Stimulated activated CD4-positive, alpha-beta T cell treated with anti-CD3 and anti-CD28 coated beads, Interleukin-1b, Interleukin-23, amount 100 ng/mL, for 24 hours (primary cell): ENCODE measurements at places on chromosomes 12 and 14.
A peak's percentile ranks its signal among the peaks of the same experiment; 100 is the strongest.

- DNase-seq = no peak
Observed at GRCh38 chr14:22752422-22752821, 14.1 kb upstream of the OXA1L start.

DNA sequence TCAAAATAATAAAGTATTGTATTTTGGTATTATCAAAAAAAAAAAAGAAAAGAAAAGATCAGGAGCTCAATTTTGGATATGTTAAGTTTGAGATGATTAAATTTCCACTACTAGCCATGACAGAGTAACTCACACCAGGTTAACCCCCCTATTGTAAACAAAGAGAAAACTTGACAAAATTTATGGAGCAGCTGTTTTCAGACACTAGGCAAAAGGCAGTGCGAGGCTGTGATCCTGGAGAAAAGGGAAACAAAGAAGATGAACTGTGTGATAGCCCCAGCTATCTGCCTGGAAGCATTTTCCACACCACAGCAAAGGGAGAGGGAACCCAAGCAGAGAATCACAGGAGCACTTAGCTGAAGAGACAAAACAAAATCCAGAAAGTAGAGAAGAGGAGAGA, 145.0 kb downstream of the KIF21A start:
- no peak for DNase-seq

DNA sequence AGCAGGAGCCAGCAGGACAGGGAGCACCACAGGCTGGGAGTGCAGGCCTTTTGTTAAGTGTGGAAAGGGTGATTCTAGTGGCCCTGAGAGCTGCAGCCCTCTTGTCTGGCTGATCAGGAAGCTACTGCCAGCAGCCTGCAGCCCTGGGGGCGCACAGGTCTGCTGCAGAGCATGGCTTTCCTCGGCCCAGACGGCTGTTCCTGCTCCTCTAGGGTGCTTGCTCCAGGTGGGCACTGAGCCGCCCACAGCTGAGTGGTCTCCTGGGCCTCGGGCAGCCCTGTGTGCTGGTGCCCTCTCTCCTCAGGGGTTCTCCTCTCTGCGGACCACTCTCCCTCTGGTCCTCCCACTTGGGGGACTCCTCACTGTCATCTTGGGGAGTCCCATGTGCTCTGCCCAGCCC, 18.9 kb downstream of the CCDC88C start:
- DNase-seq = no peak

- DNase-seq = no peak
Observed at GRCh38 chr14:69637503-69638031, 26.2 kb downstream of the SUSD6 start.

GRCh38 chr12:28800129-28800528, 348.9 kb upstream of the FAR2 start:
- no peak for DNase-seq

DNA sequence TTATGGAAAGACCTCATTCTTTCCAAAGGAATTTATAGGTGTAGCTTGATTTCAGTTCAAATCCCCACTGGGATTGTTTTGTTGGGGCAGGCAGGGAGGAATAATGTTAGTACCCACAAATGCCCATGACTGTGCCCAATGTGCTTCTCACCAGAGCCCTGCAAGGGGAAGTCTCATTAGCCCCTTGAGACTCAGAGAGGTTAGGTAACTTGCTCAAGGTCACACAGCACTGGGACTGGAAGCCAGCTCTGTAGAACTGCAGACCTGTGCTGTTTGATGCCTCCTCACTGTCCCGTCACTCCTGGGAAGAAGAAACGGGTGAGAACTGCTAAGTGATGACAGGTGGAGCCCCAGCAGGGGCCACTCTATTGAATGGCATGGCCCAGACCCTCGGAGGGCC, 8.9 kb downstream of the ANKRD9 start:
- DNase-seq = no peak

GRCh38 chr14:54322701-54323337, 74.0 kb upstream of the CDKN3 start:
- DNase-seq = no peak

- DNase-seq = no peak
Observed at GRCh38 chr12:128138125-128138524, 128.8 kb upstream of the TMEM132C start.

DNA sequence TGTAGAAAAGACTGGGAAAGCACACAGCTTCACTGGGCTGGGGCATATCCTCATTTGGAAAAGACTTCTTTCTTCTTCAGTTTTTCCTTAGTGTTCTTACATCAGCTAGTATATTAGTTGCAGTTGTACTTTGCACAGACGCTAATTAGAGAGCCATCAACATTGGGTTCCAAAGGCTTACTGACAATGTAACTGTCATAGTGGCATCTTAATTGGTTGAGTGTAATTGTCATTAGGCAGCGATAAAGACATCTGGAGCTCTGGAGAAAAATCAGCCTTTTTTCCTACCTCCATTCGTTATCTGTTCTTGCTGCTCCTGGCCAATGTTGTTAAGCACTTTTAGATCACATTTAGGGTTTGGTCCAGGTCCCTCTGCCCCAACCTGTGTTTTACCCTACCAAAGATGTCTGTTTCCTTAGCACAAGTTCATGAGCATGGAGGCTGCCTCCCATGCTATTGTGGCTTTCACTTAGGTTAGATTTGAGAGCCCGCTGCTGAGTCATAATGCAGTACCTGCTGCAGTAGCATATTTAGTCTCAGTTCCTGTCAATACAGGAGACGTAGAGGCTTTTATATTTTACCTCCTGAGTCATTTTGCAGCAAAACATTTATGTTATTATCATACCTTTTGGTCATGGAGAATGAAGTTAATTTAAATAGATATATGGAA, 49.2 kb downstream of the FBXW8 start:
- peak; percentile 5 for DNase-seq

- no peak for DNase-seq
Observed at GRCh38 chr14:64841772-64842750, 37.6 kb downstream of the SPTB start.

DNA sequence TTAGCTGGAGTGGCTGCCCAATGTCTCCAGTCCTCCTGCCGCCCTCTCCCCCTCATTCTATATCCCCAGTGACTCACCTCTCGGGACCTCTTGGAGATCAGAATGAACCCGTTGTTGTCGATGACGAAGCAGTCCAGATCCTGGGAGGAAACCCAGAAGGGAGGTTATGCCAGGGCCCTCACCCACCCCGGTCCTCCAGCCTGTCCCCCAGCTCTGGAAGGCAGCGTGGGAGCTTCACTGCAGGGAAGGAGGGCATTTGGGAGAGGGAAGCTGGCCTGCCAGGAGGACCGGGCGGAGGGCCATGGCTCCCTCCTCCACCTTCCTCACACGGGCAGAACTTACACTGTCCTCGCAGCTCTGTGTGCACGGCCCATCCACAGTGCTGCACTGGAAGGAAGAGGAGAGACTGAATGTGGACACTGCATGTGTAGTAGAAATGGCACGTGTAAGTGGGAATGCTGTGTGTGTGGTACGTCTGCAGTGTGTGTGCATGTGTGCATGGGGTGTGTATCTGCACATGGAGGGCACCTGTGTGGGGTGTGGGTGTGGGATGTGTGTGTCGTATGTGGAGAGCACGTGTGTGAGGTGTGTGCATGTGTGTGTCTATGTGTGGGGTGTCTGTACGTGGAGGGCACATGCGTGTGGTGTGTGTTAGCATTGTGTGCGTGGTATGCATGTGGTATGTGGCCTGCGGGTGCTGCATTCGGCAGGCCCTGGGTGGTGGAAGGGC, 10.0 kb upstream of the LRTM2 start:
- DNase-seq = no peak

- DNase-seq = no peak
Observed at GRCh38 chr12:111174961-111175345, 193.9 kb downstream of the PHETA1 start.

DNA sequence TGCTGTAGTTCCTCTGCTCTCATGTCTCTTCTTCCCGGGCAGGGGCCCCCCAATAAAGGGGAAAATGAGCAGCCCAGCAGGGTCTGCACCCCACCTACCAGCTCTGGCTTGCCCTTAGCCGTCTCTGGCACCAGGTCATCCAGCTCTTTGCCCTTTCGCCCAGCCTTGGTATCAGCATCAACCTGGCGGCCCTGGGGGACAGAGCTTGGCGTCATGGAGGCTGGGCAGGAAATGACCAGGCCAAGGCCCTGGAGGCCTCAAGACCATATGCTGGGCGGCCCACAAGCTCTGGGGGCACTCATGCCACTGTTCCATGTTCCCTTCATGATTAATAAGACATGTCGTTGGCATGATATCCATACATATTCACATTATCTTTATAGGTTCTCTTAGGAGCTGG, 14.7 kb downstream of the MYL6 start:
- DNase-seq = no peak

- DNase-seq = no peak
Observed at GRCh38 chr14:55782166-55782565, 202.2 kb downstream of the KTN1 start.

GRCh38 chr12:25725931-25726330, 172.8 kb upstream of the LMNTD1 start:
- DNase-seq = no peak

DNA sequence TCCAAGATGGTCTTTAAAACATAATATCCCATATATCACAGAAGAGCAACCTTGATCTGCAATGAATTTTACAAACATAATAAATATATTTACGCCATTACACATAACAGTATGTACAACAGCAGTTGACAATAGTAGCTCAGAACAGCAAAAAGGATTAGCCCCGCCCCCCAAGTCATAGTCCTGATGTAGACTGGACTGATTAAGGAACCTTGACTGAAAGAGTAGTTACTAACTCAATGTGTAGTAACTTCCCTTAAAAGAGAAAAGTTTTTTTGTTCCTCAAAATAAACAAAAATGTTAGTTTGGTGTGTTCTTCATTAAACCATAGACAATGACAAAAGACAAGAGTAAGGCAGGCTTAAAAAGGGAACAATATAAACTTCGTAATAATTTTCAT, 44.5 kb downstream of the GTF2A1 start:
- DNase-seq = no peak

DNA sequence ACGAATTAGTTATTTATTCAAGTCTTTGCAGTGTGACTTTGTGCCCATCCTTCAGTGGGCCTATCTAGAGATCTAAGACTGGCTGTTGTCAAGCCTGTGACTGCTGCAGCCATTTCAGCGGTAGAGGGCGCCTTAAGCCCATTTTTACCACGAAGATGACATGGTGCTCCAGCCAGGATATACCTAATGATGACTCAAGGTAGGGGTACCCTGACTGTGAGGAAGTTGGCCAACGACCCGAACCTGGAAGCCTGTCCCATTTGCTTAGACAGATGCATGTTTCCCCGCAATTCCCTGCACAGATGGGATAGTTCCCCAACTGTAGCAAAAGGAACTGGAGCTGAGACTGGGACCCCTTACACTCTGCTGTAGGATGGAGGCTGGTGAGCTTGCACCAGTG, 41.3 kb downstream of the RAB3IP start:
- DNase-seq = no peak

DNA sequence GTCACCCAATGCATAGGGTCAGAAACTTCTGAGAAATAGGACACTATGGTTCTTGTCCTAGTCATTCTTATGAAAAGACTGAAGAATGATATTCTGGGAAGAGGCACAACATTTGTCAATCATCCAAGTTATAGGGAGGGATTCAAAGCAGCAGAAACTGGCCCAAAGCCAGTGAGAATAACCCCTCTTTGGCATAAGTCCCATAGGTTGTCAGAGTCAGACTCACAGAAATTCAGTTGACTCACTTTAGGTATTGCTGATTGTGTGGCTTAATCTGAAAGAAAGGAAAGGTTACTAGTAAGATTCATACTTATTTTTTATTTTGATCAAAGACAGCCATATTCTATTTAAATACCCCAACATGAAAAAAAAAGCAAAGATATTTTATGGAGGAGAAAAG, 151.0 kb downstream of the SRGAP1 start:
- no peak for DNase-seq

DNA sequence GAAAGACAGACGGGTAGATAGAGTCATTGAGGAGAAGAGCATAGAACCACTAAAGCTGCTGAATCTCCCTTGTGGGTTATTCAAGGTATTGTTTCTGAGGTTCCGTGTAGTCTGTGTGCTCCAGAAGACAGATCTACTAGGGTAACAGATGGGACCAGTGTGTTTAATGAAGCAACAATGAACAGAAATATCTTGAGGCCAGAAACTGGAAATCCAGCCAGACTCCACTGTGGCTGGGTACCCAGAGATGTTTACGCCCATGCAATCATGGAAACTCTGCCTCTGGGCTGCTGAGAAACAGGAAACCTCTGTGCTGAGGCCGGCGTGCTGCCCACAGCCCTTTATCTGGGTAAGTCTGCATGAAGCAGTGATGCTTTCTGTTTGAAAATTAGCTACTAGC, 8.3 kb downstream of the PROX2 start:
- no peak for DNase-seq

GRCh38 chr12:113040722-113041171, 15.8 kb upstream of the DTX1 start:
- no peak for DNase-seq

DNA sequence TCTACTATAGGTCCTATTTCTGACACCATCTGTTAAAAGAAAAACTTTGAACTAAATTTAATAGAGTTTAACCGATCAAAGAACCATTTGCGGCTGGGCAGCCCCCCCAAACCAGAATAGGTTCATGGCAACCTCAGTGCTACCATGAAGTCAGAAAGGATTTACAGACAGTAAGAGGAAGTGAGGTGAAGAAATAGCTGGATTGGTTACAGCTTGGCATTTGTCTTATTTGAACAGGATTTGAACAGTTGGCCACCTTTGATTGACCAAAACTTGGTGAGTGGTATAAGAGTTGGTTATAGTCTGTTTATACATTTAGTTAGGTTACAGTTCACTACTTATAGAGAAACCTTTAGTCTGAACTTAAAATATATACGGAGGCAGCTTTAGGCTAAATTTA, 88.9 kb downstream of the TXNDC16 start:
- no peak for DNase-seq

DNA sequence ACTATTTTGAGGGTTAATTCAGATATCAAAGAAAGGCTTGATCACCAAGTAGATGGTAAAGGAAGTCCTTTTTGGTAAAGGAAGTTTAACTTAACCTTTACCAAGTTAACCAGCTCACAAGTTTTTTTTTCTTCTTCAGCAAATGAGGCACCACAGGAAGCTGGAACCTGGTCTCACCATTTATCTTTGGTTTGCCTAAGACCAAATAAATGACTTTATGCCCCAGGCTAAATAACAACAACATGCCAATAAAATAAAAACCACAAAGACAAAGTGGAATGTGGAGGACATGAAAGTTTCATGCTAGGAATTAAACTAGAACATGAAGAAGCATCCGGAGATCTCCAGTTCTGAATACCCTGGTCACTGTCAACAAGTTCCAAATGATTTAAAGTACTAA, 116.8 kb upstream of the PRICKLE1 start:
- no peak for DNase-seq

DNA sequence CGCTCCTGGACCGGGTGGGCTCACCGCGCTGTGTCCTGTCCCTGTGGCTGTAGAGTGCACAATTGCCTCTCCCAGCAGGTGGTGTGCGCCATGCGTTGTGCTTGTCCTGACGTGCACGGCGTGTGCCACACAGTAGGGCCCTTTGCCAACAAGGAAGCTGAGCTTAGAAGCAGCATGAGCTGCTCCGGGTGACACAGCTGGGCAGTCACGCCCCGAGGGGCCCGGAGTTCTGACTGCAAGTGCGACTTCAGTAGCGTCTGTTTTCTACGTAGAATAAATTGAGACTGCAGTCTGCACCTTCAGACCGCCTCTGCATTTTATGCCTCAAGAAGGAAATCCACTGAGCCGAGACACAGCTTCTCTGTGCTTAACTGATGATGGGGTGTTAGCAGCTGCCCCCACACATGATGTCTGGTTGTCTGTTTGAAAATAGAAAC, 81.6 kb downstream of the ADGRD1 start:
- DNase-seq = no peak

- DNase-seq = no peak
Observed at GRCh38 chr14:77323571-77323970, 2.7 kb downstream of the GSTZ1 start.

GRCh38 chr12:131138638-131139362, 185.1 kb downstream of the ADGRD1 start:
- DNase-seq = no peak
